Motor neuron (in vitro differentiated cells): ENCODE measurements at places on chromosomes 11 and 22. TPM values are rescaled to one million over a fixed set of nuclear protein-coding genes. Genes with fewer than 3 reads are reported as not detected.

GRCh38 chr11:2885017-2885677, 428 bp downstream of the CDKN1C start:
- peak; percentile 6 for ATAC-seq

DNA sequence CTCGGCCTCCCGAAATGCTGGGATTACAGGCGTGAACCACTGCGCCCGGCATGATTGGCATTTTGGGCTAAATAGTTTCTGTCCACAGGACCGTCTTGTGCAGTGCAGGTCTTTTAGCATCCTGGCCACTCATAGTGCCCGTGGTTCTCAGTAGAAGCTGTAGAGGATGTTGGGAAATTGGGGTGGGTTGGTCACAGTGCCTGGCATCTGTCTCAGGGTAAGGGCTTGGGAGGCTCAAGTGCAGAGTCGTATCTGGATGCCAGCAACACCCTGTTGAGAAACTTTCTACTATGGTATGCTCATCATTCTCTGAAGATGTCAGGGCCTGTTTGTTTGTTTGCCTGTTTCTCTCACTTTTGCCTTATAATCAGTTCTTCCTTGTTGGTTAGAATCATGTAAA, 21.9 kb downstream of the UBE2L3 start:
- no peak for ATAC-seq

DNA sequence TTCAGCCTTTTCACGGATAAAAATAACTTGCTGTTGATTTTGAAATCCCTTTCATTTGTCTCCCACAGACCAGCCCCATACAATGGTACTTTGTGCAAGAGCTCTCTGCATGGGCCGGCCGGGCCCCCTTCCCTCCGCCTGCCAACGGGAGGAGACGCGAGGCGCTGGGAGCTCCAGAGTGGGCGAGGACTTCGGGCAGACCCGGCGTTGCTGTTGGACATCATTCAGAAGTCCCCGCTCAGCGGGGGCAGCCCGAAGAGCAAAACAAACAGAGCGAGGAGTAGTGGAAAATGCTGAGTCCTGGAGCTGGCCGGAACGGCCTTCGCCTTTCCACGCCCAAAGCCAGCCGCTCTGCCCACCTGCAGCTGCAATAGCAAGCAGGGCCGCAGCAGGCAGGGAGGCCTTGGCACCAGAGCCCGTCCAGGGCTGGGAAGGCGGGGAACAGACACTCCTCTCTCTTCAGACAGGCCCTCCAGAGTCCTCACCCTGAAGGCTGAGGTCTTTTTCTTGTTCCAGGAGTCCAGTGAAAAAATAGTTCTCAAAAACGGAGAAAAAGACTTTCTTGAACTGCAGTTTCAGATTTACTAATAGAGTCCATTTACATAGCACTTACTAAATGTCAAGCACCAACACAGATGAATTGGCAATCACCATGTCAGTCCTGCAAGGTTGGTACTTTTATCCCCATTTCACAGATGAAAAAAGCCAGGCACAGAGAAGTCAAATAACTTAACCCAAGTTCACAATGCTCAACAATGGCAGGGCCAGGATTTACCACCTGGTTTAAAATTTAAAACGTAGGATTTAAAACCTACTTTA, 135.5 kb downstream of the ETS1 start:
- peak; percentile 54 for ATAC-seq

DNA sequence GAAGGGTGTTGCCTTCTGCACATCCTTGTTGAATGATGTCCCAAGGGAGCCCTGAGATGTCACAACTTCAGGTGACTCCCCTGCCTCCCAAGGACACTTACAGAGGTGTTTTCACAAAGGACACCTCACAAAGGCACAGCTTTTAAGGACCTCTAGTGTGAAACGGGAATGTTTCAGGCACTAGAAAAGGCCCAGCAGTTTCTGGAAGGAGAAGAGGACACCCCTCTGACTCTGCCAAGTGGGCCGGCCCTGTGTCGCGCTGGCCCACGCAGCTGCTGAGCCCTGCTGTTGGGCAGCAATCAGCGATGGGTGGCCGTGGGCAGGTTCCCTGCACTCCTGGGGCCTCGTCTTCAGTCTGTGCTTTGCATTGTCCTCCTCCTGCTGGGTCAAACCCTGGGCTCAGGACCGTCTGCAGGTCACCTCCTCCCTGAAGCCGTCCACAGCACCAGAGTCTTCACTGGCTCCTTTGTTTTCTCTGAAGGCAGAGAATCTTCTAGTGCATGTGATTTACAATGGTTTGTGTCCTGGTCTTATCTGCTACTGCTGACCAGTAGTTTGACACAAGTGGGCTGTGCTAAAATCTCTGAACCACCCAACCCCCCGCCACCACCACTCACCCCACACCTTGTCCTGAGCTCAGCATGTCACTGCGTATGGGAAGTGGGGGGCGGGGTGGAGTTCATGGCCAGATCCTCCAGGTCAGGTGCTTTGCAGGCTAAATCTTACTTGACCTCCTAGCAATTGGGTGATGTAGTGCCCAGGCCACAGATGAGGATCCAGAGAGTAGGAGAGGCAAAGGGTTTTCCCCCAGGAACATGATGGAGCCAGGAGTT, 3.2 kb downstream of the LINC01488 start:
- no peak for ATAC-seq

DNA sequence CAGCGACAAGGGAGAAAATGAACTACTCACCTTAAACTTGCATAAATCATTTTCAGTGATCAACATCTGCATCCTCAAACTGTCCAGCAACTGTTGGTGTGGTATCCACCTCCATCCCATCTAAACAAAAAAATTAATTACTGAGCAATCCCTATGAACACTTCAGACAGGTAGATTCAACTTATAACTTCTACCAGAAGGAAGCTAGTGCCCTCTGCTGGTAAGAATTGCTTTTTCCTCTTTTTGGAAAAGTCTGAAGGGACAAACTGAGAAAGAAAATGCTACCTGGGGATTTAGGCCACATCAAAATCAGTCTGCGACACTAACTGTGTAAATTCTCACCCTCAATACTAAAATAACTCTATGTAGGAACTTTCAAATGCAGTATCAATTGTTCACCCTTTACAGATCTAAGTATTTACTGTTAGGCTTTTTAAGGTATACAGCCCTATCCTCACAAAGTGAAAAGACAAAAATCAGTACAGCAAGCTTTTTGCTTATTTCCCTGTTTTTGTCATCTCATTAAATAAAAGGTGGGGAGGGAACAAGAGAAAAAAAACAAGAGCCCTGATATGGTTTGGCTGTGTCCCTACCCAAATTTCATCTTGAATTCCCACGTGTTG, 17.9 kb downstream of the CLNS1A start:
- ATAC-seq = no peak

GRCh38 chr11:36763187-36763586, 165.2 kb upstream of the RAG2 start:
- no peak for ATAC-seq

DNA sequence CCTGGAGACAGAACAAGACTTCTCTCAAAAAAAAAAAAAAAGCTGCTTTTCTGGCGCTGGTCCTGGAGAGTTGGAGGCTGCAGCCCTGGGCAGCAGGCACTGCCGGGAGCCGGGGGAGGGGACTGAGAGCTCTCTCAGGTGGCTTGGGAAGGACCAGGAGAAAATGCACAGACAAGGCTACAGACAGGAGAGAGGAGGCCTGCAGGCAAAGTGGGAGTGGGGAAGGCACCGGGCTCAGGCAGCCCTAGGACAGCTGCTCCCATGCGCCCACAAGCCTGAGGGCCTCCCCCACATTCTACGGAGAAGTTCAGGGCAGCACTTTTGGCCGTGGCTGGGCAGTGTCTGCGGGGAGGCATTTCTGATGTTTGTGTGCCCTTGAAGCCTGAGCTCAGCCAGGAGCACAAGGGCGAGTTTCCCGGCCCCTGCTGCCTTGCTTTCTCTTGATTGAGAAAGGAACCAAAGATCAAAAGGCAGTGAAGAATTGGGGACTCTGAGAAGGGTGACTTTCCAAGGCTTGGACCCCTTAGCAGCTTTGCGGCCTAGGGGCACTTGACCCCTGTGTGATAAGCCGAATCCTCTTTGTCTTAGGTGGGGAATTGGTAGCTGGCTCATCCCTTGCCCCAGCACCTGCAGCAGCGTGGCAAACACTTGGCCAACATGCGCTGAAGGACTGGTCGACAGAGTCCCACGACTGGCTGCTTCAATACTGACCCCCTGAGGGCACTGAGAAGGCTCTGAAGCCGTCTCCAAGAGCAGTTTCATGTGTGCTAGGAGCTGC, 35.3 kb downstream of the PPM1F start:
- ATAC-seq = no peak

DNA sequence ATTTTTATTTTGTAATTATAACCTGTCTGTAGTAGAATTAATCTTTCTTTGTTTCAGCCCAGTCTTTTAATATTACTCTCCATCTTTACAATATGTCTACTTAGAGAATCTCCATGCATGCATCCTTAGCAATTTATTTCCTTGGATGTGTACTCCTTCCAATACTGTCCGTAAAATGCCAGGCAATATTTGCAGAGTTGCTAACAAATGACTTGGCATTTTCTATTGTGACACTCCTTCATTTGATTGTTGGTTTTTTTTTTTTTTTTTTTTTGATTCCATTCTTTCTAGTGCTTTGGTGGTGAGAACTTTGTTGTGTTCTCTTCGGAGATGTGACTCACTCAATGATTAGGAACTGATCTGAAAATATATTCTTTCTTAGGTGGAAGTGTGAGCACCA, 220.3 kb downstream of the CNTN5 start:
- ATAC-seq = no peak

INS gene
- total RNA-seq = not detected in 2 replicates

KRTAP5-10 gene
- total RNA-seq = 1.1 TPM in 1 of 2 replicates, not detected in the other

PRR33 gene
- total RNA-seq = 0.19 TPM in 1 of 2 replicates, not detected in the other

TRPC6 gene
- 0.14 and 0.30 TPM in 2 replicates for total RNA-seq
